Stomach (tissue), 19 donors: ENCODE measurements at places on chromosomes 1 and 21.

GRCh38 chr1:4803335-4803734 lies 148.9 kb downstream of the AJAP1 start:
- H3K4me1 ChIP-seq: no peaks in the 10 kb centered on the region
- no peak for DNase-seq
- H3K27me3 ChIP-seq: no peaks in the 10 kb centered on the region
- no peak overlapping the region for H3K4me3 ChIP-seq
- no peak overlapping the region for H3K27ac ChIP-seq
- no peaks in the 10 kb centered on the region for H3K36me3 ChIP-seq

DNA sequence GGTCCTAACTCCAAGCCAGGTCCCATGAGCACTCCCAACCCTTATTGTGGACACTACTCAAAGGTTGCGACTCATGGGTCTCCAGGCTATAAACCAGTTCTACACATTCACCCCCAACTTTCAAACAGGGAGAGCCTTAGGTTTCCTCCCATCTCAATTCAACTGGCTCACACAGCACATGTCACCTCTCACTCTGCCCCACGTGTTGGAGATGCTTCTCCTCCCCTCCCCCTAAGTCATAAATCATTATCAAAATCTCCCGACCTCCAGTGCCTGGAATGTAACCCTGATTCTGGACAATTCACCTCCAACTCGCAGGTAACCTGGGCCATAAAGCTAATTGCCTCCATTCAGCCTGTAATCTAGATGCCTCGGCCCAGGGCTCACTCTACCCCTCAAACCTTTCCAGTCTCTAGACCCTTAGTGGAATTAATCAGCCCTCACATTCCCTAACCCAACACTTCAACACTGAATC lies 595 bp downstream of the AK2 start:
- H3K4me3 ChIP-seq: peak overlapping the region; percentile 91
- H3K27me3 ChIP-seq: no peaks in the 10 kb centered on the region
- peak overlapping the region; percentile 92 for H3K27ac ChIP-seq
- DNase-seq: no peak
- H3K36me3 ChIP-seq: peaks cover 13% of the 10 kb centered on the region
- peaks cover 50% of the 10 kb centered on the region for H3K4me1 ChIP-seq

DNA sequence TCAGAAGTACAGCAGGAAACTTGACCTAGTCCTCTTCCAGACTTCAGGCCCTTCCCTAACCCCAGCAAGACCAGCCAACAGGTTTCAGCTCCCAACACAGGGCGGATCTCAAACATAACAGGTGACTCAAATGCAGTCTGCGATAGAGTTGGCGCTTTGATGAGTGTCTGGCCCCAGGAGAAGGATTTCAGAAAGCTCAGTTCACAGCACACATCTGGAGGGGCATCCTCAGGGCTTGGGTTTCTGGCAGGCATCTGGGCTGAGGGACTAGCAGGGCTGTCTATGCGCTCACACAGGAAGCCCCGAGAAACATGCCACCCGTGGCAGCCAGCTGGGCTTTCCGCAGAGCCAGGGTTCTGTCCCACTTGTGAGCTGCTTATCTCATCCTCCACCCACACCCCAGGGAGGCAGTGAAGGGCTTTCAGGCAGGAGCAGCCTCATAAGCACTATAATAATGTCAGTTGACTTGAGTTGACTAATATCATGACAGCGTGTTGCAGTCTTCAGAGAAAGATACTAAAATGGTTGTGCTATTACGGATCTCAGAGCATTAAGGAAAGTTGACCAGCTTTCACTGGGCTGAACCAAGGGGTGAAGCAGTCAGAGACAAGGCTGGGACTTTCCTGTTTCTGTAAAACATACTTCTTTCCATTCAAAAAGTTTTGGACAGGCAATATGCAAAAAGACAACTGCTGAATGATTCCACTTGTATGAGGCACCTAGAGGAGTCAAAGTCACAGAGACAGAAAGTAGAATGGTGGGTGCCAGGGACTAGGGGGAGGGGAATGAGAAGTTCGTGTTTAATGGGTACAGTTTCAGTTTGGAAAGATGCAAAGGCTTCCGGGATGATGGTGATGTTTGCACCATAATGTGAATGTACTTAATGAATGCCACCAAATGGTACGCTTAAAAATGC lies 233.0 kb upstream of the IRF2BP2 start:
- no peaks in the 10 kb centered on the region for H3K36me3 ChIP-seq
- H3K4me1 ChIP-seq: peaks cover 6% of the 10 kb centered on the region
- no peak for DNase-seq

DNA sequence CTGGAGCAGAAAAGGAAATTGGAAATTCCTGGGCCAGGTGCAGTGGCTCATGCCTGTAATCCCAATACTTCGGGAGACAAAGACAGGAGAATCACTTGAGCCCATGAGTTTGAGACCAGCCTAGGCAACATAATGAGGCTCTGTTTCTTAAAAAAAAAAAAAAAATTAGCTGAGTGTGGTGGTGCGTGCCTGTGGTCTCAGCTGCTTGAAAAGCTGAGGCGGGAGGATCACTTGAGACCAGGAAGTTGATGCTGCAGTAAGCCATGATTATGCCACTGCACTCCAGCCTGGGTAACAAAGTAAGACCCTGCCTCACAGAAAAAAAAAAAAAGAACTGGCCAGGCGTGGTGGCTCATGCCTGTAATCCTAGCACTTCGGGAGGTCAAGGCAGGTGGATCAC lies 56.7 kb downstream of the SRSF11 start:
- H3K4me3 ChIP-seq: no peak overlapping the region
- no peak overlapping the region for H3K27ac ChIP-seq
- H3K27me3 ChIP-seq: no peaks in the 10 kb centered on the region
- DNase-seq: no peak

GRCh38 chr1:82225421-82226185 lies 424.9 kb downstream of the ADGRL2 start:
- peaks cover 5% of the 10 kb centered on the region for H3K4me1 ChIP-seq
- H3K36me3 ChIP-seq: no peaks in the 10 kb centered on the region
- no peak overlapping the region for H3K27ac ChIP-seq

- H3K4me3 ChIP-seq: no peak overlapping the region
- DNase-seq: no peak
- no peak overlapping the region for H3K27ac ChIP-seq
- H3K4me1 ChIP-seq: peaks cover 19% of the 10 kb centered on the region
- H3K36me3 ChIP-seq: no peaks in the 10 kb centered on the region
Measured at GRCh38 chr1:63784083-63784482, 10.3 kb downstream of the ROR1 start.

DNA sequence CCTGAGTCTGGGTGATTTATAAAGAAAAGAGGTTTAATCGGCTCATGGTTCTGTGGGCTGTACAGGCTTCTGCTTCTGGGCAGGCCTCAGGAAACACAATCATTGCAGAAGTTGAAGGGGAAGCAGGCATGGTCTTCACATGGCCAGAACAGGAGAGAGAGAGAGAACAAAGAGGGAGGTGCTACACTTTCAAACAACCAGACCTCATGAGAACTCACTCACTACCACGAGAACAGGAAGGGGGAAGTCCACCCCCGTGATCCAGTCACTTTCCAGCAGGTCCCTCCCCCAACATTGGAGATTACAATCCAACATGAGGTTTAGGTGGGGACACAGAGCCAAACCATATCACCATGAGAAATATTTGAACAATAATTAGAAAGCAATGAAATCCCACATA lies 222.9 kb downstream of the FAM72C start:
- H3K27ac ChIP-seq: no peak overlapping the region
- no peak for DNase-seq
- no peaks in the 10 kb centered on the region for H3K27me3 ChIP-seq
- no peaks in the 10 kb centered on the region for H3K36me3 ChIP-seq

DNA sequence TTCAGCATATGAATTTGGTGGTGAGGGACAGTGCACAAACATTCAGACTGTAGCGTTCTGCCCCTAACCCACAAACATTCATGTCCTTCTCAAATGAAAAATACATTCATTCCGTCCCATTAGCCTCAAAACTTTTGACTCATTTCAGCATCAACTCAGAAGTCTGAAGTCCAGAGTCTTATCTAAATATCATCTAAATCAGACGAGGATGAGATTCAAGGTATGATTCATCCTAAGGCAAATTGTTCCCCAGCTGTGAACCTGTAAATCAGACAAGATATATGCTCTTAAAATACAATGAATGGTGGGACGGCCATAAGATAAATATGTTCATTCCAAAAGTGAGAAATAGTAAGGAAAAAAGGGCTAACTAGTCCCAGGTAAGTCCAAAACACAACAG lies 1195.6 kb upstream of the ADGRL4 start:
- no peak overlapping the region for H3K27ac ChIP-seq
- no peaks in the 10 kb centered on the region for H3K36me3 ChIP-seq
- H3K27me3 ChIP-seq: no peaks in the 10 kb centered on the region
- no peaks in the 10 kb centered on the region for H3K4me1 ChIP-seq

DNA sequence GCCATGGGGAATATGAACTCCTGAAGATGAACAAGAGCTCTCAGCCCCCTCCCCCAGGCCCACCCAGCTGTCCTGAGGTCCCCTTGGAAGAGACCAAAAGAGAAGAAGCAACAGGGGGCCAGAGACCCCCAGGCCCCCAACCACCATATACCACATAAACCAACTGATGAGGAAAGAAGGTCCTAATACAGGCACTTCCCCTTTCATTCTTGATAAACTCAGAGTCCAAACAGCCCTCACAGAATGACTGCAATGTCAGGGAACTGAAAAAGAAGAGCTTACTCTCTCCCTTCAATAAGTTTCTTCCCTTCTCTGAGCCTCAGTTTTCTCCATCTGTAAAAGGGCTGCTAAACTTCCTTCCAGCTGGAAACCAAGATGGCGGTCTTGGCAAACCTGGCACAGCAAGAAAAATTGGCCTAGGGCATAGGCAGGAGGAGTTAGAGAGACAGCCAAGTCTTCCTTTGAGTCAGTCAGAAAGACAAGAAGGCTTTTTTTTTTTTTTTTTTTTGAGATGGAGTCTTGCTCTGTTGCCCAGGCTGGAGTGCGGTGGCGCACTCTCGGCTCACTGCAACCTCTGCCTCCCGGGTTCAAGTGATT lies 90.5 kb downstream of the VWA5B1 start:
- DNase-seq: no peak
- H3K27ac ChIP-seq: no peak overlapping the region
- no peaks in the 10 kb centered on the region for H3K4me1 ChIP-seq
- no peak overlapping the region for H3K4me3 ChIP-seq
- peaks cover 28% of the 10 kb centered on the region for H3K27me3 ChIP-seq

- H3K27ac ChIP-seq: no peak overlapping the region
- no peaks in the 10 kb centered on the region for H3K36me3 ChIP-seq
- DNase-seq: no peak
- H3K27me3 ChIP-seq: no peaks in the 10 kb centered on the region
- peaks cover 20% of the 10 kb centered on the region for H3K4me1 ChIP-seq
Measured at GRCh38 chr1:14140831-14141401, 440.9 kb downstream of the PRDM2 start.

DNA sequence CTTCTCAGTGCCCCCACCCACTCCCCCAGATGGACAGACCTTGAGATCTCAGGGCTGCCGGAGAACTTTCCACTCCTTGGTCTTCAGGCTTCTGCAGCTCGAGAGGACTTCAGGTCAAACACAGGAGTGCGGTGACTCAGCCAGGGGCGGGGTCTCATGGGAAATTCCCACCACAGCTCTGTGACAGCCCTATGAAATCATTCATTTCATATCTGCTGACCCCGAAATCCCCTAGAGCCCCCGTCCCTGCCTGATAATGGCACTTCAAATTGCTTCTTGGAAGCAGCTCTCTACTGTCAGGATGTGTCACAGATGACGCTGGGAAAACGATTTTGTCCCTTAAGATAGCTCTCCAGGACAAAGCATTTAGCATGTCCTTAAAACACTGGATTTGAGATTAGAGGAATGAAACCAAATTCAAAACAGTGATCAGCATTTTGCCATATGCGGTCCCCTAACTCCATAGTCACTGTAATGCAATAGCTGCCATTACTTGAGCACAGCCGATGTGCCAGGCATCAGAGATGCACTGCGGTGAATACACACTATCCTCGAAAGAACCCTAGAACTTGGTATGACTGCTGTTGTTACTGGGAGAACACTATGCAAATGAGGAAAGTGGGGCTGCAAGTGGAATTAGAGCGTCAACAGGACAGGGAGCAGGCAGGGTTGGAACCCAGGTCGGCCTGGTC lies at the start of gene TNFRSF9:
Gene TNFRSF9 (minus strand): TSS at position 95 of the 692 bp plus-strand sequence. CDS start 845 bp downstream, outside the sequence.
- no peak within 1 kb of the TSS for H3K27ac ChIP-seq
- no peak within 1 kb of the TSS for H3K4me3 ChIP-seq
- peaks cover 22% of the 10 kb centered on the region for H3K4me1 ChIP-seq

GRCh38 chr1:237863234-237863633 lies 27.5 kb downstream of the ZP4 start:
- no peaks in the 10 kb centered on the region for H3K27me3 ChIP-seq
- no peak for DNase-seq
- no peaks in the 10 kb centered on the region for H3K36me3 ChIP-seq
- H3K27ac ChIP-seq: no peak overlapping the region

DNA sequence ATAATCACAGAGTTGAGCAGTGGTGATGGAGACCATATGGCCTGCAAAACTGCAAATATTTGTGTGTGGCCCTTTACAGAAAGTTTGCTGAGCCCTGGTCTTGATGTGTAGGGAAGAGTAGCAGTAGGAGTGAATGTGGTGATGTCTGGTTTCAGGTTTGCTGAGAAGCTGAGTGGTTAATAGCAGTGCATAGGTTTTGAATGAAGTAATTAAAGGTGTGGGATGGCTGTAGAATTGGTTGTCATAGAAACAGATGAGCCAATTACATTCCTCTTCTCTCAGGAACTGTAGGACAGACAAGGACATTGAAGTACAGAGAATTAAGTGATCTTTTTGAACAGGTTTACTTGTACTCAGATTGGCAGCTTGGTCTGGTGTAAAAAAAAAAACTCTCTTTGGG lies 37.4 kb downstream of the PRDM2 start:
- H3K4me3 ChIP-seq: no peak overlapping the region
- H3K36me3 ChIP-seq: peaks cover 13% of the 10 kb centered on the region
- no peak for DNase-seq
- no peaks in the 10 kb centered on the region for H3K27me3 ChIP-seq
- H3K27ac ChIP-seq: no peak overlapping the region

DNA sequence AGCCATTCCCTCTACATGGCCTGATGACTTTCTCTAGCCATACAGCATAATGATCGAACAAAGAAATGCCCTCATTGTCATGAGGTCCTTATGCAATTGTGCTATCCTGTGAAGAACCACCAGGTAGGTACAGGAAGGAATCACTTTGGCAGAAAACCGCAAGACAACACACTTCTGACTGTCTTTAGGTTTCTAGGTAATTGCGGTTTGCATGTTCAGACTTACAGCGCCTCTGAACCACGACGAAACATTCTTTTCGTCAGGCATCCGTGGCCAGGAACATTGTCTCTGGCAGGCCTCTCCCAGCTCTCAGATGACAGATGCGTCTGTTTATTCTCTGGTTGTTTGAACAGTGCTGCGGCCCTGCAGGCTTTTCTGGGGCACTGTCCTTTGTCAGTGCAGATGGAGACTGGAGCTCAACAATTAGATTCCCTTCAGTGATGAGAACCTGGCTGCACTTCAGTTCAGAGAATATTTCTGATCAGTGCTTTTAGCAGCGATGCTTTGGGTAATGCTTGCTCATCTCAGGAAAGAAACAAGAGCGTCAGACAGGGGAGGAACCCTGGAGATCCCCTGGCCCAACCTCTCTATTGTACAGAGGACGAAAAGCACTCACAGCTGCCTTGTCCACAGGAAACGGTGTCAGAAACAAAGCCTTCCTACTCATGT lies 63.4 kb downstream of the B3GALT5 start:
- no peaks in the 10 kb centered on the region for H3K36me3 ChIP-seq
- no peak overlapping the region for H3K4me3 ChIP-seq
- H3K27ac ChIP-seq: peak overlapping the region; percentile 73
- H3K4me1 ChIP-seq: no peaks in the 10 kb centered on the region
- no peak for DNase-seq
